A172 (cell line): ENCODE measurements at places on chromosomes 7 and 10. TPM values are rescaled to one million over a fixed set of nuclear protein-coding genes. Genes with fewer than 3 reads are reported as not detected.

GRCh38 chr10:70917226-70917625 is 28.9 kb upstream of the PCBD1 start:
- DNase-seq, result no peak

GRCh38 chr10:63064706-63065105 is 68.4 kb upstream of the NRBF2 start:
- peak; percentile 23 for DNase-seq

DNA sequence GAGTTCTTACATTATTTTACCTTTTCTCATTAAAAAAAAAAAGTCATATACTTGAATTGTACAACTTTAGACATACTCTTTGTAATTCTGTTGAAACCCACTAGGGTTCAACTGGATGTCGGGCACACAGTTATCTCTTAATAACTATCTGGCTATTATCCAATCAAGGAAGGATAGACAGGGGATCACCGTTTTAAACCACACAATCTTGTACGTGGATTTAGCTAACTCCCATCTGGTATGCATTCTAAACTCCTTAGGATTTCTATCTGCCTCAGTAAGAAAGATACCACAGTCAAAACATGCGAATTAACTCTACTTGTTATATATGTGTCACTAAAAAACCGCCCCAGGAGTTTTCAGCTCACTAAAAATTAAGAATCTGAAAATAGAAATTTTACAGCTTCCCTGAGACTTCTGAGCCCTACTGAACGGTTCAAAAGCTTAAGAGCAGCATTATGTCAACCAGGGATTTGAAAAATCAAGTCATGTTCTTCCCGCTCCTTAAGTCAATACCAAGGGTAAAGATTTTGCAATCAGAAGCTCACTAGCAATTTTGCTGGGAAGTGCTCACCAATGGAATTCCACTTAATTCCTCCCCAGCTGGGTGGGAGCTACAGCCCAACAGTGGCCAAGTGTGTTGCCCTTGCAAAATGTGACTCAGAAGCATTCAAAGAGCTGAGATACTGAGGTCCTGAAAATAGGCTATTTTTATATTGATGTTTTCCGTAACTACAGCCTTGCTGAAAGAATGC is 267.0 kb downstream of the FRMD4A start:
- peak; percentile 33 for DNase-seq

The TMEM236 gene
- 0.05 and 0.12 TPM in 2 replicates for total RNA-seq

DNA sequence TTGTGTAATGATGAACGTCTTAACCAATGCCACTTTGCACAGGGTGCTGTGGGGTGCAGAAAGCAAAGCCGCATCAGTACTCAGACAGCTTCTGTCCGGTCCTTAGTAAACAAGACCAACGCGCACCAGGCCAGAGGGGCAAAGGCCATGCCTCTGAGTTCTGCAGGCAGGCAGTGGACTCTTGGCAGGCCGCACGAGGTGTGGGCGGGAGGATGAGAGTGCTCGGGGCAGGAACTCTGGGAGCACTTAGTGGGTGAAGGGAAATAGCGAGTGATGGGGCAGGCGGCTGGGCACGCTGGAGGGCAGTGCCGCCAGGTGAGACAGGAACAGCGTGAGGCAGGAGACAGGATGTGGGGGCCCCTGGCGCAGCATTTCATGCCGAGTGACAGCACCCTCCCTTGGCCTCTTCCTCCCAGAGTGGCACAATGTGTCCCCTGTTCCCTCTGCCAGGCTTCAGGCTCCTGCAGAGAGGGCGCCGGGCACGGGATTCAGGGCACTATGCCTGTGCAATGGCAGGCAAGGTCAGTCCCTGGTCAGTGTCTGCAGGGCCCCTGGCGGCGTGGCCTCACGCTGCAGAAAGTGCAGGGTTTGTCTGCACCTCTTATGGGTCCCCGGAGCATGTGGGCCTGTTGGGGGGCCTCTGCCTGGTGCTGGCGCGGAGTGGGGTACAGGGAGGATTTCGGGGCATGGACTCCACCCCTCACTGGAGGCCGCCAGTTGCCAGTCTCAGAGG is 60.4 kb downstream of the VIPR2 start:
- no peak for DNase-seq

DNA sequence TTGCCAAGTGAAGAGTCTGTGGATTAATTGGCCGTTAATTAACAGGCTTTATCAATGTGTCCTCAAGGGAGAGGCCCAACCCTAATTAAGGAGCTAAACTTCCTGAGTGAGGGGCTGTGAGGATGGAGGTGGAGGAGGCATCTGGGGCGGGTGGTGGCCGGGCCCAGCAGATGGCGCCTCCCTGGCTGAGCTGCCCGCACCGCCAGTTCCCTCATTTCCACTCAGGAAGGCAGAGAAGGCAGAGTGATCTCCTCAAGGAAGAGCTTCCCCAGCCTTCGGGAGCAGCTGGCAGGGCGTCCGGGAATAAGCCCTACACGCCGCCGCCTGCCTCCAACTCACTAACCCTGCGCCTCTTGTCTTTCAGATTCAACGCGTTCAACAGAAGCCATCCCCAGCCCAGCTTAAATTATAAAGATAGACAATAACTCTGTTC is 112.2 kb downstream of the CYTH3 start:
- peak; percentile 60 for DNase-seq

DNA sequence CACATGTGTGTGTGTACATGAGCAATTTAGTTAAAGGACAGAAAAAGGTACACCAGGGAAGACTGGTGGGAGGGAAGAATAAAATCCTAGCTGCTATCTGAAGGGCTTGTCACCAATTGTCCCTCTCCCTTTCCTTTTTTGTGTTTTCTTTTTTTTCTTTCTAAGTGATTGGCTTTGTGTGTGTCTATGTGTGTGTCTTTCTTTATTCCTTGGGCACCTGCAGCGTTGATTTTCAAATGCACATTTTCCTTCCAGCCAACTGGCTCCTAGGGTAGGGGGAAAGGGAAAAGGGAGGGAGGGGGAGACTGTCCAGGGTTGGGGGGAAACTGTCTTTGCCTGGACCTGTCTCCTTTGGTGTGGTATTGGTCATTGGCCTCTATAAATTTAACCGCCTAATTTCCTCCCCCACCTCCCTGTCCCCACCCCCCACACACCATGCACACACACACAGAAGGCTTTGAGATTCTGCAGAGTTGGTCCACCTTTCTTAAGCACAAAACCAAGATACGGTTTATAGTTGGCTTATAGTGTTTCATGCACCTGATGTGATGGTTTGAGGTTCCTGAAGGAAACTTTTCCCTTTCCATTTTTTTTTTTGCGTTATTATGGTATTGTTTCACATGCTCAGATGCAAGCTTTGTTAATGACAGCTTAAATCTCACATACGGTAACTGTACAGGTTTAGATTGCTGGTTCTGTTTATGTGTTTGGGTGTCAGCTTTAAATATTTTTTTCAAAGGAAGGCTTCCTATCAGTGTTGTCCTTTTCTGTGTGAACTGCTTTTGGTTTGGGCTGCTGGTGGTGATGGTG is 2.6 kb downstream of the AUTS2 start:
- no peak for DNase-seq

GRCh38 chr7:145478541-145478940 is 638.1 kb upstream of the CNTNAP2 start:
- DNase-seq, result no peak

GRCh38 chr7:75738604-75738974 is at the start of gene HIP1:
TSS of gene HIP1 (minus strand) at chr7:75738941. CDS start at chr7:75738920, 21 bp downstream.
- DNase-seq, result no peak

- peak; percentile 19 for DNase-seq
These were observed 35.4 kb upstream of the ZNF107 start for GRCh38 chr7:64630496-64630895.

DNA sequence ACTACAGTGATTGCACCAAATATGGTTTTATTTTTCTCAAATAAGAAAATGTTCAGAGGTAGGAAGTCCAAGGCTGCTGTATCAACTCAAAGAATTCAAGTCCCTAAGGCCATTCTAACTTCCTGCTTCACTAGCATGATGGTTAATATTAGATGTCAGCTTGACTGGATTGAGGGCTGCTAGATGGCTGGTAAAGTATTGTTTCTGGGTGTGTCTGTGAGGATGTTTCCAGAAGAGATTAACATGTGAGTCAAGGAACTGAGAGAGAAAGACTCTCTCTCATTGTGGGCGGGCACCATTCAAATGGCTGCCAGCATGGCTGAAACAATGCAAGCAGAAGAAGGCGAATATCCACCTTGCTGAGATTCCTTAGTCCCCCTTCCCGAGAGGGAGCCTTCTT is 77.4 kb upstream of the NRBF2 start:
- no peak for DNase-seq

DNA sequence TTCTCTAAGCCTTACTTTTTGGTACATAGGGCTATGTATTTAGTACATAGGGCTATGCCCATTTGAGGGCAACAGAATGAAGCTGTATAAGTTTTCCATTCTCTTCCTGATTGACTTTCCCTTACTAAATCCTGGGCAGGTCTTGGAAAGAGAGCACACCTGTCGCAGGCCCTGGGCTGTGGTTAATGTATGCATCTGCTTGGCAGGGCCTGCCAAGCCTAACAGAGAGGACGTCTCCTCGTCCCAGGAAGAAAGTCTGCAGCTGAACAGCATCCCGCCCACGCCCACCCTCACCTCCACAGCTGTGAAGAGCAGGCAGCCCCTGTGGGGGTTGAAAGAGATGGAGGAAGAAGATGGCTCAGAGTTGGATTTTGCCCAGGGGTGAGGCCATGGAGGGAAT is 8.9 kb upstream of the PVRIG start:
- no peak for DNase-seq

DNA sequence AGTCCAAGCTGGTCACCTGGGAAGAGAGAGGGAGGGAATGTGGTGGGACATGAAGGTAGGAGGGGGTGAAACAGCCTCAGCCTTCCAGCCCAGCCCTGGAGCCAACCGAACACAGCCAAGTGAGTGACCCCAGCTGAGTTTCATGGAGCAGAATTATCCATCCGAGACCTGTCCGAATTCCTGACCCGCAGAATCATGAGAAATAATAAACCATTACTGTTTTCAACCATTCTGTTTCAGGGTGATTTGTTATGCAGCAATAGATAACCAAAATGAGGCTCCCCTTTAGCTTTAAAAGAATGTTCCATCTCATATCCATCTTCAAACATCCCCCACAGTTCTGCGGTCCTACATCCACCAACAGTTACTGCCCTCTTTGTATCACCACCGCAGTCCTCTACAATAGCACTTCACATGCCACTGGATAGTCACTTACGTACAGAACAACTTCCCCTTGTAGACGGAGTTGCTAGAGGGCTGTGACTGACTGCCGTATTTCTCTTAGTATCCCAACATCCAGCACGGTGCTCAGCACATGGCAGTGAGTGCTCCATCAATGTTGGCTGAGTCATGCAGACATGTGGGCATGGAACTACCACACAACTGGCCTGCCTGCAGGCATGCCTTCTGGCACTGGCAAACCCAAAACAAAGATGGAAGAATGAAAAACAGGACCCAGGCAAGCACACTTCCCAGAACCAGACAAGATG is 18.5 kb downstream of the KIAA1549 start:
- DNase-seq, result no peak

DNA sequence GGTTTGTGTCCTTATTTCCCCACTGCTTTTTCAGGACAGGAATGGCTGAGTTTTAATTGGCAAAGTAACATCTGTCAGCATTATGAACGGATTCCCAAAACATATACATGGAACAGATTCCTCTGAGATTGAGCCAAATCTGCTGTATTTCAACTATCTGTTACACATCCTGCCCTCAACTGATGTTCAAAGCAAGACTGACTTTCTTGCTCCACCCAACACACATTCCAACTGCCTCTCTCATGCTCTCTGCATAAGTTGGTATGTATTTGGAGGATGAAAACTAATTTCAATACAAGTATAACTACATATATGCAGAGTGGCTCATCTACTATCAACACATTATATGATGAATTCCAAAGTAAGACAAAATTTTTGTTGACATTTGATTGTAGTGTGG is 342.2 kb downstream of the GATA3 start:
- DNase-seq, result no peak

The GRID2IP gene
- total RNA-seq, result 0.03 and 0.22 TPM in 2 replicates

The SFTPA1 gene
- 1.1 TPM in 1 of 2 replicates, not detected in the other for total RNA-seq

DNA sequence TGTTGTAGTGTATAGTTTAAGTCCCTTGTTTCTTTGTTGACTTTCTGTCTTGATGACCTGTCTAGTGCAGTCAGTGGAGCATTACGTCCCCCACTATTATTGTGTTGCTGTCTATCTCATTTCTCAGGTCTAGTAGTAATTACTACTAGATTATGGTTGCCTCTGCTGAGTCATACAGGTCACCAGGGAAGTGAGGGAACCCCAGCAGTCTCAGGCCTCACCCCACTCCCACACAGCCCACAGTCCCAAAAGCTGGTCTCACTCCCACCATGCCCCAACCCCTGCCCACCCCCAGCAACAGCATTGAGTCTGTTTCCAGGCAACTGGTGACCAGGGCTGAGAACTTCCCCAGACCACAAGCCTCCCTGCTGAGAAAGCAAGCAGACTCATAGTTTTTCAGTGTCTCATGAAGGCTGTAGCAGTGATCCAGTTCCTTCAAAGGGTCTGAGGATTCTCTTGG is 88.0 kb downstream of the PLXDC2 start:
- DNase-seq, result peak; percentile 58

The SPDYE8 gene
- total RNA-seq, result not detected in 2 replicates

DNA sequence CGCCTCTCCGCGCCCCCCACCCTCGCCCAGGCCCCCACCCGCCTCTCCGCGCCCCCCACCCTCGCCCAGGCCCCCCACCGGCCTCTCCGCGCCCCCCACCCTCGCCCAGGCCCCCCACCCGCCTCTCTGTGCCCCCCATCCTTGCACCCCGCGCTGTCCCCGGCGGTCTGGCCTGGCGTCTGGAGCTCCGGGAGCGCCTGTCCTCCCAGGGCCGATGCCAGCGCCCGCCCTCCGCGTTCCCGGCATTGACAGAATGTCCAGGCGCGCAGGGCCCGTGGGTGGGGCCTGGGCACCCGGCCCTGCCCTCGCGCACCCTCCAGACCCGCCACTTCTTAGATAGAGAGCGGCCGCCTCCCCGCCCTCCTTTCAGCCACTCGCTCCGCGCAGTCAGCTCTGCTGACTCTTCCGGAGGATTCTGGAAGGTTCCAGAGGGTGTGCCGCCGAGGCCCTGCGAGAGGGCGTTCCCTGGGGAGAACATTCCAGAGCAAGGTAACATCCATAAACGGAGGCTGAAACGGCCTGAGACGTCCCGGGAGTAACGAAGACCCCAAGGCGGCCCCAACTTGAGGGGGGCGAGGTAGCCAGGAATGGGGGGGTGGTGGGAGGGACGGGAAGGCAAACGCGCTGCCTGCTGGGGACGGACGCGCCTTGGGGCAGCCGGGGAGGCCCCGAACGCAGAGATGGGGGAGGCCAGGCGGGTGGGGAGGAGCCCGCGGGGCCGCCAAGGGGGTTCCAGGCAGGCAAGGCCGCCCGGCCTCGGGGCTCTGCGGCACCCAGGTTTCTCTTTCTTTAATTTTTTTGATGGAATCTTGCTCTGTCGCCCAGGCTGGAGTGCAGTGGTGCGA is 117.8 kb downstream of the DYNC2I1 start:
- no peak for DNase-seq

The HMX3 gene
- total RNA-seq, result not detected in 2 replicates
